ENCODE measurements at places on chromosomes 6 and 20.

- no peak for DNase-seq
Measured at GRCh38 chr20:10781526-10781925, 107.7 kb upstream of the JAG1 start.

- no peak for DNase-seq
Measured at GRCh38 chr20:56720620-56721213, 91.6 kb downstream of the TFAP2C start.

- no peak for DNase-seq
Measured at GRCh38 chr6:147078106-147078505, 126.1 kb upstream of the STXBP5 start.

DNA sequence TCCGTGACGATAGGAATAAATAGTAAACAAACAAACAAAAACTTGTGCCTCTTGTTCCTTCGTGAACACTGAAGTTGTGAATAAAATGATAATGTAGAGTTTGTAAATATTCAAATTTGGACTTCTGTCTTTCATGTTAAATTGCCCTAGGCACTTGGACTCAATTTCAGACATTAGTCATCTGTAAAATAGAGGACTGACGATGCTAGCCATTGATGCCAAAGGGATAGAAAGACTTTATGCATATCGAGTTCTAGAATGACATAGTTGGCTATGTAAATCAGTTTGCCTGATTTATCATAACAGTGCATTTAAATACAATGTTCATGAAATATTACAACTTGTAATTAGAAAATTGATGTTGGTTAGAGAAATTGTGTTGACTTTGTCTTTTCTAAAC, 45.9 kb upstream of the FLRT3 start:
- no peak for DNase-seq

GRCh38 chr20:15155848-15156401, 818.5 kb upstream of the FLRT3 start:
- DNase-seq = no peak

DNA sequence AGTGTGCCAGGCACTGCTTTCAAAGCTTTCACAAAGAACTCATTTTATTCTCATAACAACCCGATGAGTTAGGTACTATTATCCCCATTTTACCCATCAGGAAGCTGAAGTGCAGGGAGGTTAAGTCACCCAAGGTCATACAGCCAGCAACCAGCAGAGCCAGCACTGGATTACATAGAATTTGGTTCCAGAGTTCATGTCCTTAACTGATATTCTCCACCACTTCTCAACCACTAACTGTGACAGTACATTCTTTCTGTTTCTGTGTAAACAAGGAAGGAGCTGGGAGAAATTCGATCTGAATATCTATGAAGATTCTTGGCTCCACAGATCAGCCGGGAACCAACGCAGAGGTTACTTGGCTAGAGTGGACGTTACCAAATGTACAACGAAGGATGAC, 98.0 kb downstream of the KIF16B start:
- no peak for DNase-seq

GRCh38 chr6:138000941-138001340, 106.3 kb downstream of the PERP start:
- no peak for DNase-seq

- no peak for DNase-seq
Measured at GRCh38 chr20:54108326-54108642, 37.9 kb upstream of the BCAS1 start.

- DNase-seq = no peak
Measured at GRCh38 chr6:3421791-3422434, 34.9 kb downstream of the SLC22A23 start.

DNA sequence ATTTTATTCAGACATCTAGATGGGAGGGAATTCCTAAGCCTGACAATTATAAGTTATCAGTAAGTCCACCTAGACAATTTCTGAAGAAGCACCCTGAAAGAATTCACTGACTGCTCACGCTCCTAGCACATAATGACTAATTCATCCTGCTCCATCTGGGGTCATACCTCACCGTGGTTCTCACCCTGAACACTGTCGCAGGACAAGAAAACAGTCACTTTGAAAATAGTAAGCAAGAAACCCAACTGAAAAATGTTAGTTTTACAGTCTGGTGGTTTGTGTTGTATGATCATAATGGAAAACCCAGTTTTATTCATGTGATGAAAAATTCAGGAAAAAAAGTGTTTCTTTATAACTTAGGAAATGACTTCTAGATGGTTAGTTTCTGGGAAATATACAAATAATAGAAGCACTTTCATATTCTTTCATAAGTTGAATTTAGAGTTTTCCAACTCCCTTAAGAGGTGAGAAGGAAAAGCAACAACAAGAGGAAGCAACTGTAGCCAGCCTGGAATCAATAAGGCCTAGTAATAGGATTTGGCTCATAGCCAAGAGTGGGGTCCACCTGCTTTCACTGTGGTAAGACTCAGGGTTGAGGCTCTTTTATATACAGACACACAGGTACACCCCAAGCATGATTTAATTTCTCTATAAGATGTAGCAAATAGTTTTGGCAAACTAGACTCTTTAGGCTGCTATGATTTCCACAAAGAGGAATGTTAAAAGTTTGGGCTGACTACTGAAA, 94.1 kb downstream of the HIVEP2 start:
- peak; percentile 48 for DNase-seq

DNA sequence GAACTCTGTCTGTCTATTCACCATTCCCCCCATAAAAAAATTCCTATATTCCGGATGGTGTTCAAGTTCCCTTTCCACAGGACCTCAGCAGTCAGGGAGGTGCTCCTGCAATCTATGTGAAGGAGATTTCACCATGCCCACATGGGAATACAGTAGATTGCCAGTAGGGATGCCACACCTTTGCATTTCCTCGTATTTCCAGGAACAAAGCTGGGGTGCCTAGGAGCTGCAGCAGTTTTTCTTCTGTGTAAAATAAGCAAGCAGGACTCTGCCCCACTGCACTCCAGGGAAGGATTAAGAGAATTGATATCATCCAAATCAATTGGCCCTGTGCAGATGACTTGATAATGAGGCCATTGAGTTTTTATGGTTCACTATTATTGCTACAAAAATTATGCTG, 7.4 kb upstream of the KIF16B start:
- DNase-seq = no peak

- no peak for DNase-seq
Measured at GRCh38 chr6:161001421-161001820, 9.9 kb downstream of the MAP3K4 start.

DNA sequence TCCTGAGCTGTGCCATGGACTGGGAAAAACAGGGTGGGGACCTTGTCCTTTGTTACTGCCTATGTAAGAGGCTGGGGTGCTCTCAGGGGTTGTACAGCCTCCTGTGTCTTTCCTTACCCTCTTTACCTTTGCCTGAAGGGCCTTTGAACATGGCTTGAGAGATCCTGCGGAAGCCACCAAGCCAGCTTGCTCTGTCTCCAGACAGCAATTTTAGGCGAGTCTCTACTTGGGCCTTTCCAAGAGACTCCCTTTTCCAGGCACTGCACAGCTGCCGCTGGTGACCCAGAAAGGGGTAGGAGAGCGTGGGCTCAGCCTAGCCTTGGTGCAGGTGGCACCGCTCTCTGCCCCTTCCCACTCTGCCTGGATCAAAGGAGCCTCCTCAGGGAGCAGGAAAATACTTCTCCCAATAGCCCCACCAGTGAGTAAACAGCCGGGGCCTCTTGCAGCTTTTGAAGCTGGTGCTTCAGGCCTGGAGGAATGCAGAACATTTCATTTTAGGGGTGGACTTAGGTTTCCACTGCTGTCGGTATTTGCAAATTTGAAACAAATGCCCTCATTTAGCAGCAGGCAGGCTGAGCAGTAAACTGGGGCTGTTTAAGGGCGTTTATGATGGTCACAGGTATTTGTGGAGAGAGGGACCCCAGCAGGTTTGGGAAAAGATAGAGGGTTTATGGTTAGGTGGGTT, 13.9 kb downstream of the PTK7 start:
- DNase-seq = no peak

- DNase-seq = no peak
Measured at GRCh38 chr6:45614488-45615285, 237.0 kb upstream of the SUPT3H start.

DNA sequence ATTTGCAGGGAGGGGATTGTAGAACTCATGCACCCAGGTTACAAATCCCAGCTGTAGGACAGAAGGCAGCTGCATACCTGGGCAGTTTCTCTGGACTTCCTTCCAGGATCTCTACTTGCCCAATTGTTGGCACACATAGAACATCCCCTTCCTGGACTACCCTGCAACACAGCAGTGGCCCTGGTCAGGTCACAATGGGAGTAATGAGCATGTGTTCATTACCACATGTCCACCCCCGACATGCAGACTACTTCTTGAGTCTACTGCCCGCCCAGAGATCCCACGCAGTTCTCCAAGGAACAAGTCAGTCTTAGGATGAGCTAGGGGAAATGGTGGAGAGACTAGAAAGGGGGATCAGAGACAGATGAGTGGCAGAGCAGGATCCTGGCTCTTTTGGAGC, 5.1 kb downstream of the PEX6 start:
- no peak for DNase-seq

DNA sequence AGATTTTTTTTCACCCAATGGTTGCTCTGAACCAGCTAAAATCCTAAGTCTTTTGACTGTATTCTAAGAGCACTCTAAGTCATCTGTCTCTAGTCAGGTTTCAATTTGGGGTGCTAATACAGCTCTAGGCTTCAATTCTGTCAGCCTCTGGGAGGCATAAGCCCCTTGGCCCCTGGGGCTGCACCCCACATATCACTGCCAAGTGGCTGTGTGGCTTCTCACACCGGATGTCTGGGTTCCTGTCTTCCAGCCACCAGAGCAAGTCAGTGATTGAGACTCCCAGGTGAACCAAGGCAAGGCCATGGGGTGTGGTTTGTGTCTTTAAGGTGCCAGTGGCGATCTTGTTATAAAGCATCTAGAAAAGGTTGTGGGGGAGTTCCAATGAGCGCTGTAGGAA, 136.5 kb downstream of the TMEM242 start:
- DNase-seq = no peak

GRCh38 chr20:59976156-59976782, 18.0 kb downstream of the CDH26 start:
- no peak for DNase-seq
